Fibroblast of the aortic adventitia (primary cell): ENCODE measurements at places on chromosomes 5 and 9. TPM values are rescaled to one million over a fixed set of nuclear protein-coding genes. Genes with fewer than 3 reads are reported as not detected.

The EQTN gene
- not detected in 2 replicates for total RNA-seq

The DND1 gene
- total RNA-seq, result 0.18 TPM in 1 of 2 replicates, not detected in the other

The PCSK1 gene
- total RNA-seq, result 0.45 and 1.5 TPM in 2 replicates

The NRG2 gene
- total RNA-seq, result 0.36 TPM in 1 of 2 replicates, not detected in the other

The FAM200C gene
- 5.5 and 6.7 TPM in 2 replicates for total RNA-seq

The ANKRD31 gene
- total RNA-seq, result 0.16 and 0.18 TPM in 2 replicates

The MOCS2 gene
- 74.2 and 74.8 TPM in 2 replicates for total RNA-seq

The TRAF1 gene
- 1.8 and 8.5 TPM in 2 replicates for total RNA-seq

The GALNT12 gene
- 24.9 and 138 TPM in 2 replicates for total RNA-seq

The COL15A1 gene
- total RNA-seq, result 25.1 and 25.3 TPM in 2 replicates

The PCDHGA10 gene
- 10.6 and 22.2 TPM in 2 replicates for total RNA-seq

The SPINK6 gene
- not detected in 2 replicates for total RNA-seq

DNA sequence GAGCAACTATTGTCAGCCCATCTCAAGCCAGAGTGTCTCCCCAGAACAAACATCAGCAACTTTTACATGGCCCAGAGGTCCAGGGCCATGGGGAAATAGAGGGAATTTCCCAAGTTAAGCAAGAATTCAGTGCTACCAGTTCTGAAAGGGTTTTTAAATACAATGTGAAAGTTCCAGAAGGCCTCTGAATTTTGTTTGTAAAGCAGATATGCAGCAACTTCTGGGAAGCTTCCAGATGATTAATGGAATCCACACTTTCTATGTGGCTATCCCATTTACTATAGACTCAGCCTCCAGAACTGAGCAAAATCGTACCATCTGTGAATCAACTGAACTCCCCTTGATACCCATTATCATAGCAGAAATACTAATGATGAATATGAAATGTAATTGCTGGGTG, 93.8 kb downstream of the FEM1C start:
- DNase-seq, result peak; percentile 98

GRCh38 chr5:6504677-6505415, 56.2 kb downstream of the UBE2QL1 start:
- DNase-seq, result no peak

- peak; percentile 32 for DNase-seq
These were observed 842 bp upstream of the ANGPTL2 start for GRCh38 chr9:127123064-127123890.

DNA sequence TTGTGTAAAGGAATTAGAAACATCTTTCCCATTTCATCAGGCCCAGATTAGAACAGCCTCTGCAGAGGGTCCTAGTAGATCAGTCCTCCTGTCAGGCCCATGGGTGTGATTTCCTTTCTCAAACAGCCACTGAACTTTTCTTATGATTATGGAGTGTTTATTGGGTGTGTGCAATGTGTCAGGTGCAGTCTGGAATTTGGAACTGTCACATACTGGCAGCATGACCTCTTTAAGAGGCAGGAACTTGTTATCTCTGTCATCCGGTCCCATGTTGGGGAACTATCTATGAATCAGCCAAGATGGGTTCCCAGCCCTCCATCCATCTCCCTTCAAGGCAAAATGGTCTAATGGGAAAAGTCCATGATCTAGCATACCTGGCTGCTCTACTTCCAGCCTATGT, 11.6 kb upstream of the MEGF9 start:
- DNase-seq, result no peak

DNA sequence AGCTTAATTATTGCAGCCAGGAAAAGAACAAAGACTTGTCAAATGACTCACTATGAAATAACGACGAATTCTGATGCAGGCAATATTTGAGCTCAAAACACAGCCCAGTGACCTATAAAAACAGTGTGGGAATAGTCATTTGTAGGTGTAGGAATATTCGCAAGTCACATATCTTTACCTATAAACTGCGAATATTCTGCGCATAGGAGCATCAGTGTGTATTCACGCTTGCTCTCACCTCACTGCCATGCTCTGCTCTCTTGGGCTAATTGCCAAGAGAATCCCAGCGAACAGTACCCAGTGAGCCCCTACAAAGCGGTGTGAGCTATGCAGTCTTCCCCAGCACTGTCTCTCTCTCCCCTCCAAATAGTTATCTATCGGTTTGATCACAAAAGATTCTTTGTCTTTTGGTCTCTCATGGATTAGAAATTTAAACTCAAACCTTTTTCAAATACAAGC, 74.2 kb downstream of the ST8SIA4 start:
- DNase-seq, result no peak

DNA sequence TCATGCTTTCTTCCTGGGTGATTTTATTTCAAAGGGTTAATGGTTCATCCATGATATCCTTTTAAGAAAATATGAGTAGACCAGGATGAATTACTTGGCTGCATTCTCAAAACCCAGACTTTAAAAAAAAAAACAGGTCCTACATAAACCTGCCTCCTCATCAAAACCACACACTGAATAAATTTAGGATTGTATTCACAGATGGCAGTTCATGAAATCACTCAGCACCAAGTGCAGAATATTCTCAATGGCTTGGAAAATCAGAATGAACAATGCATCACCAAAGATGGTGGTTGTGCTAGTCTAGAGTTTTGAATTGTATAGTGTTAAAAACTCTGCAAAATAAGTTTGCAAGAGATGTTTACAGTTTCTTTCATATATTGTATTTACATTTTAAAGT, 145.4 kb upstream of the GRAMD2B start:
- no peak for DNase-seq

DNA sequence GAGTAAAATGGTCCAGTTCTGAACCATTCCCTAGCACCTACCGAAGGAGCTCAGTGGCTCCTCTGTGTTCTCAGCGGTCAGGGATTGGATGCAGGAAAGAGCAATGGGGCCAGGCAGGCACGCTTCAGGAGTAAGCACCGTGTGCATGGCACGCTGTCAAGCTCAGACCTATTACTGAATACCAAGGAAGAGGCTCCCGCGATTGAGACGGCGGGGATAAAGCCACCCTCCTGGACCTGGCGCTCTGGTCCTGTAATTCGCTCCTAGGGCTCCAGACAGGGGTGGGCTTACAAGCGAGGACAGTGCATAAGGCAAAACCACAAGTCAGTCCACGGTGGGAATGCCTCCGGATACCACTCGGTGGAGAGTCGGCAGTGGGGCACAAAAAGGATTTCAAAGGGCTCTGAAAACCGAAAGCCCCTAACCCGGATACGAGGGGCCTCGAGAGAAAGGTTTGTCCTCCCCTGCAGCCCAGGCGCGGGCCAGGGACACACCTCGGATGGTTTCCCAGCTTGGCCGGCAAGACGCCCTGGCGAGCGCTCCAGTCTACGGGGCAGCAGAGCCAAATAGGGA, 988 bp downstream of the OXCT1 start:
- peak; percentile 52 for DNase-seq

DNA sequence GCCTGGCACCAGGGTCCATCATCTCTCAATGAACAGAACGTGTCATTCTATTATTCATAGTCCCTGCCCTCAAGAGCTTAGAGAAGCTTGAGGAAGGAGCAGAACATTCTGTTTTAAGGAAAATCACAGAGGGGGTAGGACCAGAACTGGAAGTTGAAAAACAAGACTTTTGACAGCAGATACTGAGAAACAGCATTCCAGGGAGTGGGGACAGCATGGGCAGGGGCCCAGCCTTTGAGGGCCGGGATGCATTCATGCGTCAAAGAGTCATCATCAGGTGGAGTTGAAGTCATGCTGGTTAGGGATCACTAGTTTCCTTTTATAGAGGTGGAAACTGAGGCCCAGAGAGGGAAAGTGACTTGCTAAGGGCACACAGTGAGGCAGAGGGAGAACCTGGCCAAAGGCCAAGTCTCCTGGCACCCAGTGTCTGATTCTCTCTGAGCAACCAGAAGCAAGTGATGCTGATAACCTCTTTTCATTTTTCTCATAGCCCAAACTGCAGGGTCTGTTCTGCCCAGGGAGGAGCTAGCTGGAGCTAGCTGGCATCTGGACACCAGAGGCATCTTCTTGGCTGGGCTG, 41.5 kb upstream of the STXBP1 start:
- peak; percentile 48 for DNase-seq

GRCh38 chr9:5263351-5264218, 32.4 kb downstream of the INSL4 start:
- DNase-seq, result peak; percentile 11

- DNase-seq, result no peak
These were observed 61.9 kb downstream of the NSD1 start for GRCh38 chr5:177195307-177195952.

GRCh38 chr5:92554447-92555085, 1026.5 kb downstream of the NR2F1-AS1 start:
- DNase-seq, result no peak

- DNase-seq, result no peak
These were observed 101.6 kb upstream of the APC start for GRCh38 chr5:112635771-112636731.

GRCh38 chr9:99348289-99348688, 126.2 kb downstream of the SEC61B start:
- DNase-seq, result no peak

DNA sequence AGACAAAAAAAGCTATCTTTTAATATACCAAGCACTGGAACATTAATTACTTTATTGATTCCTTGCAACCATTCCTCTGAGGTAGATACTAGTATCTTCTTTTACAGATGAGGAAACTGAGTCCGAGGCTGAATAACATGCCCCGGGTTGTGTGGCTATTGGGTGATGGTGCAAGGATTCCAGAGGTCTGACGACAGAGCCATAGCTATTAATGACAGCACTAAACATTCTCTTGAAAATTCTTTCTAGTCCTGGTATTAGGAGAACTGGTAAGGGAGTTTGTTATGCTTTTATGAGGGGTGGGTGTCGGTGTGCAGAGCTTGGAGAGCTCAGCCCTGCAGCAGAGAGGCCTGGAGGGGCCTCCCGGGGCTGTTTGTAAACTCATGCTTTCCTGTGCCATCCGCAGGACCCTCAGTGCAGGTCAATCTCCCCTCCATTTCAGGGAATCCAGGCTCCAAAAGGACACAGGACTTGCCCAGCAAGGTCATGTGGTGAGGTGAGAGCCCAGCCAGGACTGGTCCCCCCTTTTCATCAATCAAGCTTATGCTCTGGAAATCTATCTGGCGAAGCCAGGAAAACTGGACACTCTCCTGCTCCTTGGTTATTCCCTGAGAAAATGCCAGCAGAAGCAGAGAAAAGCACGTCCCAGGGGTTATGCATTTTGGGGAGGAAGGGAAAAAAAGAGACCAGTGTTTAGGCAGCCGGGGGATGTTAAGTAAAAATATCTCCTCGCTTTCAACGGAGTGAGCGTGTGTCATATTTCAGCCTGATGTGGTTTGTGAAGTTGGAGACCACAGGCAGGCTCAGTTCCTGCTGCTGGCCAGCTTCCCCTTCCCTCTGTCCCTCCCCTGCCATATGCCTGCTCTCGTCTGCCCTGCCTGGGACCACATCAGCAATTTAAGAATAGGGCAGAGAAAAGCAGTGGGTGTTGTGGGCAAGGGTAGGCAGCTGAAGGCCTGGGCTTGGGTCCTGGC, 3.7 kb downstream of the GSN start:
- peak; percentile 82 for DNase-seq

DNA sequence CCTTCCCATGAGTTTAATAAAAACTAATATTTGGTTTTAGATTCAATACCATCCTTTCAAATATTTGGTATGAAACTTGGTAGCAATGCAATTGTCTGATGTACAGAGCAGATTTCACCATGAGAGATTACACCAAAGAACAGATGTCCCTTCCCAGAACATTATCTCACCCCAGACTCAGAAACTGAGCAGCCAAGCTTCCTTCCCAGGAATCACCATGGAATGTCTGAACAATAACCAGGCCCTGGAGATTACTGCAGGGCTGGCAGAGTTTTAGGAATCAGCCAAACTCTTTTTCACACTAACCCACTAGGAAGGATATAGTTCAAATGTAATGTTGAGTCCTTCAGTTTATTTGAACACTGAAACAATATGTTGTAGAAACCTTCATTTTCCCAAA, 23.9 kb downstream of the CLTA start:
- peak; percentile 87 for DNase-seq

DNA sequence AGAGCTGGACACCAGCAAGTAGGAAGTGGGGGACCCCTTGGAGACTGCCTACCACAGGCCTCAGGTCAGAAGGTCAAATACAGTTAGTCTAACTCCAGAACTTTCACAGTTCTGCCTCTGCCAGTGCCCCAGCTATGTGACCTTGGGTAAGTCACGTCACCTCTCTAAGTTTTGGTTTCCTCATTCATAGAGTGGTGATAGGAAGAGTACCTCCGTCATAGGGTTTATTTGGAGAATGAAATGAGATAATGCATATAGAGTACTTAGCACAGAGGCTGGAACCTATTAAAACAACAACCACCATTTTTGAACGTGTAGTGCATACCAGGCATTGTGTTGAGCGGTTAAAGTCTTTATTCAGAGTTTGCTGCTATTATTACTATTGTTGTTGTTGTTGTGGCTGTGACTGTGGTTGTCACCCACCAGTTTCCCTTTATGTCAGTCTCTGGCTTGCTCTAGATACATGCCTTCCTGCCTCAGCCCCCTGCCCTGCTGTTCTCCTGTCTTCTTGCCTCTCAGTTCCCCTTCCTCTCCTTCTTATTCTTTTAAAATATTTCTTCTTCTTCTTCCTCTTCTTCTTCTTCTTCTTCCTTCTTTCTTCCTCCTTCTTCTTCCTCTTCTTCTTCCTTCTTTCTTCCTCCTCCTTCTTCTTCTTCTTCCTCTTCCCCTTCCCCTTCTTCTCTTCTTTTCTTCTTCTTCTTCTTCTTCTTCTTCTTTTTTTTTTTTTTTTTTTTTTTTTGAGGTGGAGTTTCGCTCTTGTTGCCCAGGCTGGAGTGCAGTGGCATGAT, 67.8 kb downstream of the RALGPS1 start:
- no peak for DNase-seq

GRCh38 chr5:96350678-96351077, 82.4 kb downstream of the PCSK1 start:
- no peak for DNase-seq

GRCh38 chr9:6552498-6553121, 92.9 kb downstream of the GLDC start:
- DNase-seq, result peak; percentile 32

- no peak for DNase-seq
These were observed 21.5 kb downstream of the CCDC187 start for GRCh38 chr9:136282272-136282861.

GRCh38 chr9:128420060-128420650, 502 bp upstream of the CERCAM start:
- DNase-seq, result peak; percentile 53

GRCh38 chr9:99555792-99556191, 265.9 kb upstream of the NR4A3 start:
- DNase-seq, result no peak

DNA sequence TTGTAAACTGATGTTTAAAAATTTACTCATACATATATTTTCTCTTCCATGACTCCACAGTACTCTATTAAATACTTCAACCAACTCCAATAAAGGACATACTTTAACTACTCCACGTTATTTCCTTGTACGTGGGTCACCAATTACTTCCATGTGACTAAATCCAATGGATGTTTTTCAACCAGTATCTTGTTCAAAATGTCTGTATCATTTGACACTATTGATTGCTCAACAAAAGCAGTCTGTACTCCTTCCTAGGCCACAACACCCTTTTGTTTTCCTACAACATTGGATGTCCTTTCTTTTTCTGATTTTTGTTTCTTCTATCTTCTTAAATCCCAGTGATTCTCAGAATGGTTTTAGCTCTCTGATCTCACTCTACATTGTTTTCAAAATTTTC, 943.7 kb downstream of the EFNA5 start:
- DNase-seq, result no peak
